ENCODE measurements at places on chromosomes 2 and 18. TPM values are rescaled to one million over a fixed set of nuclear protein-coding genes. Genes with fewer than 3 reads are reported as not detected.

SNORC gene
- total RNA-seq, result under 0.01 TPM

C2orf78 gene
- not detected for total RNA-seq

GREB1 gene
- 1.5 TPM for total RNA-seq

FOXI3 gene
- not detected for total RNA-seq

SPATA3 gene
- total RNA-seq, result not detected

NCKAP5 gene
- total RNA-seq, result 0.82 TPM

M1AP gene
- 0.16 TPM for total RNA-seq

EMILIN1 gene
- total RNA-seq, result 225 TPM

DNA sequence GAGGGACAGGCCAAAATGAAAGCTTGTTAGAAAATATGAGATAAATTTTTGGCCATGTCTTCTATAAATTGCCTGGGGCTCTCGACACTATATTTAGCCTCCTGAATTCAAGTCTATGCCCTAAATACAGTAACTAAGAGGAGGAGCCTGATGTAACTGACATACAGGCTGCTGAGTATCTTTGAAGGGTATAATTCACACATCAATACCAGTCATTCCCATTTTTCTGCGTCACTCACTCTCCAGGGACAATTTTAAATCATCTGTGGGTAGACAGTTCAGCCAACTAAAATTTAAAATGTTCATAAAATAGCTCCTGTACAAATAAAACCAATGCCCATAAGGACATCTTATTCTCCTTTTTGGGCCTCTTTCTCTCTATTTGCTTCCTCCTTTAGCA is 105.9 kb downstream of the AP1S3 start:
- H3K27ac ChIP-seq, result no peak overlapping the region
- no peaks in the 10 kb centered on the region for H3K27me3 ChIP-seq
- no peak overlapping the region for H3K4me3 ChIP-seq

- no peaks in the 10 kb centered on the region for H3K4me1 ChIP-seq
- no peak overlapping the region for H3K27ac ChIP-seq
- H3K27me3 ChIP-seq, result no peaks in the 10 kb centered on the region
- no peak for DNase-seq
- H3K36me3 ChIP-seq, result no peaks in the 10 kb centered on the region
These were observed 37.7 kb downstream of the FBXO48 start for GRCh38 chr2:68429311-68429826.

DNA sequence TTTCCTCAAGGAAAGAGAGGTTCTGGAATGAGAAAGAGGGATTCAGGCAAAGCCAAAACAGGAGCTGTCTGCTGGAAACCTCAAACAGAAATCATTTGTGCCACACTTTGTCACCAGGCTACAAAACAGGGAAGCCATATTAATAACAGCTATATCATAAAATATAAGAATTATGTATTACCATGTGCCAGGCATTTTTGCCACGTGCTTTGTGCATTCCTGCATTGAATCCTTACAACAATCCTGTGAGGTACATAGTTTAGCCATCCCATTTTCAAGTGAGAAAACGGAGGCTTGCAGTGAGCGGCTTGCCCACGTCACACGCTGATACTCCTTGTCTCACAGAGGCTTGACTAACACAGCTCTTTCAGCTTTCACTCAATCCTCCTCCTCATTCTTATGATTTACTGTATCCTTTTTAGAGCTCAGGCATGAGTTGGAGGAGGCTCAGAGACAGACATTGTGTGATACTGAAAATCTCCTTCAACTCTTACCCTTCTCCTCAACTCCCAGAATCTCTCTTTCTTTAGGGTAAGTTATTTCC is 148.4 kb upstream of the MEX3C start:
- DNase-seq, result no peak
- H3K27ac ChIP-seq, result no peak overlapping the region
- no peak overlapping the region for H3K4me3 ChIP-seq
- no peaks in the 10 kb centered on the region for H3K4me1 ChIP-seq
- no peaks in the 10 kb centered on the region for H3K36me3 ChIP-seq

DNA sequence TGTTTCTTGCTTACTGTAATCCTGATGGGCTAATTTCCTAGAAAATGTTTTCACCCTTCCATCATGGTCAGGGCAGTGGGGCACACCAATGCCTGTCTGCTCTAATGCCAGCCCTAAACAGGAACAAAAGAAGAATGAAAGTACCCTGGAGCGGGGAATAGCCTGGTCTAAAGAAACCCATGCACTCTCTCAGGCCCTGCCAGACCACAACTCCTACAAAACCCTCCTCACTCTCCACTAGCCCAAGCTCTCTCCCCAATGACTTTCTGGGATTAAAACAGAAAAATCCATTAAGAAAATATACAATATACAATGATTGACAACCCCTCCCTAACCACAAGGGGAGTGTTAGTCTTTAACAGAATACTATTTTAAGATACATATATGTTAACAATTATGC is 67.6 kb downstream of the AAK1 start:
- H3K4me3 ChIP-seq, result no peak overlapping the region
- no peak for DNase-seq
- no peaks in the 10 kb centered on the region for H3K36me3 ChIP-seq
- no peaks in the 10 kb centered on the region for H3K4me1 ChIP-seq
- H3K27me3 ChIP-seq, result no peaks in the 10 kb centered on the region
- H3K27ac ChIP-seq, result no peak overlapping the region

DNA sequence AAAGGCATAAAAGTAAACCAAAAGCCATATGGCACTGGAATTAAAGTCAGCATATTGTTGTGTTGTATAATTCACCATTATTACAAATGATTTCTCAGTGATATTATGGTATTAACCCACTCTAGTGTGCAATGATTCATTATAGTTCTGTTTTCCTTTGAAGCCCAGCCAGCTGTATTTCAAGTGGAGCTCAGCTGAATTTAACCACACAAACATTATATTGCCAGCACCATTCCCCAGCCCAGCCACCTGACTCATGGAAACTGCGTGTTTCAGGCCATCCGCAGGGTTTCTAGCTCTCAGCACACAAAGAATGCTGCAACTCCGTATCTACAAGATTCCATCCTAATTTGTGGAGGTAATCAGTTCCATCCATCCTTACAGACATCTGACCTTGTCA is 166.8 kb upstream of the CHAC2 start:
- H3K4me3 ChIP-seq, result no peak overlapping the region
- H3K4me1 ChIP-seq, result peaks cover 14% of the 10 kb centered on the region
- DNase-seq, result no peak
- no peaks in the 10 kb centered on the region for H3K27me3 ChIP-seq

GRCh38 chr18:45951016-45951714 is 16.0 kb downstream of the EPG5 start:
- H3K27me3 ChIP-seq, result no peaks in the 10 kb centered on the region
- no peak overlapping the region for H3K27ac ChIP-seq

GRCh38 chr2:203623661-203624060 is 82.8 kb upstream of the CD28 start:
- H3K4me1 ChIP-seq, result peaks cover 18% of the 10 kb centered on the region
- H3K27me3 ChIP-seq, result no peaks in the 10 kb centered on the region
- H3K36me3 ChIP-seq, result no peaks in the 10 kb centered on the region
- H3K27ac ChIP-seq, result no peak overlapping the region
- H3K4me3 ChIP-seq, result no peak overlapping the region

DNA sequence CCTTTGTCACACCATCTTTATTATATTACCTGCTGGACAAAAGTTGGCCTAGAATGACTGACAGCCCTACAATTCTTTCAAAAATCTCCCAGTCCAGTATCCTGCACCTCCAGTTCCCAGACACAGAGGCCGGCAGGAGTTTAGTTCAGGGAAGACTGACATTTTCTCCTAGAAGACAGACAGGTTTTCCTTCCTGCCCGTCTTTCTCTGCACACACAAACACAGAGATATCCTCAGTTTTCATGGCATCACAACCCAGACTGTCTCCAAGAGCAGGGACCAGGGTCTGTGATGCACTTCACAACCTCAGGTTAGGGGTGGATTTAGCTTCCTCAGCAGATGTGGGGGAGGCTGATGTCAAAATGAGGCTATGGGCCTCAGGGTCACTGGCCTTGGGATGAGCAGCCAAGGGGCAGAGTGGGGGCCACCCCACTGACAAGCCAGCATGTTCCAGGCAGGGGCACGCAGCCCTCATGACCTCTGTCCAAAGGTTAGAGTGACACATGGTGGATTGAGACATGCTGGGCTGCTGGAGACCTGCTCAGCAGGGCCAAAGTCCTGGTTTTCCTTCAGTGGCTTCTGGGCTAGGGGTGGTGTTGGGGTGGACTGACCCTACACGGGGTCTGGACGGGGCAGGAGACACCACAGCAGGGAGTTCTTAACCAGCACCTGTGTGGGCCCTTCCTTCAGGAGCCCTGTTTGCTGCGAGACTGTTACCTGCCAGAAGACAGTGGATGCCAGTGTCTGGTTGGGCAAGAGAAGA is 70.5 kb downstream of the SFXN5 start:
- no peaks in the 10 kb centered on the region for H3K36me3 ChIP-seq
- no peaks in the 10 kb centered on the region for H3K4me1 ChIP-seq
- H3K4me3 ChIP-seq, result no peak overlapping the region
- no peaks in the 10 kb centered on the region for H3K27me3 ChIP-seq

GRCh38 chr2:61396005-61396404 is 74.9 kb downstream of the USP34 start:
- no peaks in the 10 kb centered on the region for H3K4me1 ChIP-seq
- H3K27ac ChIP-seq, result no peak overlapping the region

DNA sequence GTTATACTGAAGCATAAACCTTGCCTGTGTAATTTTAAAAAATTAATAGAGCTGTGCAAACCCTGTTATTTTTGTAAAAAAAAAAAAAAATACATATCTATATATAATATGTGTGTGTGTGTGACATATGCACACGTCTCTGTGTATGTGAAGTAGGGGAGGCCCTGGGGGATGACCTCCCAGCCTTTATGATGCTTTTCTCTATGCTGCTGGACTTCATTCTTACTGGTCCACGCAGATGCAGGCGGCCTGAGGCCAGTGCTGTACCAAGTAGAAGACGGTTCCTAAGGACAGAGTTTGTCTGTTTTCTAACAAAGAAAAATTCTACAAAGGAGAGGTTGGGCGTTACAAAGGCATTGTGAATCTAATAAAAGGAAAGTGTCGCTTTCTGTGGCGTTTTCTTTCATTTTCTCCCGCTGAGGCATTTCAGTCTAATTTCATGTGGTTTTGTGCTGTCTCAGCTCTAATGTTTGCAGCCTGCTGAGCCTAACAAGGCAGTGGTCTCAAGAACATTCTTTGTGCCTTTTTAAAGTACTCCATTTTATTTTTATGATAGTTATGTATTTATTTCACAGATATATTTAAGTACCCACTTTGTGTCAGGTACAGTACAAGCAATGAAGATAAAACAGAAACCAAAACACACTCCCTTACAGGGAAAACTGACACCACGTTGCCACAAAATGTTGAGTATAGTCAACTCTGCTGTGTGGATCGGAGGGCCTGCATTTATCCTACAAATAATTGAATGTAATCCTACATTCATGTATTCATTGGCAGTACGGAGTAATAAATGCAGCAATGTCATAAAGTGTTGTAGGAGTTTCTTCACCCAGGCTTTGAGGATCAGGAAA is 118.0 kb downstream of the RAB3GAP1 start:
- DNase-seq, result no peak
- peaks cover 34% of the 10 kb centered on the region for H3K36me3 ChIP-seq
- H3K4me1 ChIP-seq, result no peaks in the 10 kb centered on the region

- H3K27me3 ChIP-seq, result no peaks in the 10 kb centered on the region
- no peaks in the 10 kb centered on the region for H3K4me1 ChIP-seq
- H3K36me3 ChIP-seq, result no peaks in the 10 kb centered on the region
- H3K27ac ChIP-seq, result no peak overlapping the region
These were observed 370.8 kb downstream of the LNPK start for GRCh38 chr2:175631245-175631623.

DNA sequence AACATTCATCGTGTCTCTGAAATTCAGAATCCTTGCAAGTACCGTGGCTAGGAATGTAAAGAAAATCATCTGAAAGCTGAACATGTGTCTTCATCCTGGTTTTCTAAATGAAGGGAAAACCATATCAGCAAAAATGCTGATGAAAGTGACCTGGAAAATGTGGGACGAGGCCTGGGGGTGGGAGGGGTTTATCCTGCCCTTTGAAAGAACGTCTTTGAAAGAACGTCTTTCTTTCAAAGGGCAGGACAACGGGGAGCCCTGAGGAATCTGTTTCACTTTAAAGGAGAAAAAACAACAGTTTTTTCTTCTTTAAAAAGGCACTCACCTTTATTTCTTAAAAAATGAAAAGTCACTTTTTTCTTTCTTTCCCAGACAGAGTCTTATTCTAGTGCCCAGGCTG is 185.2 kb downstream of the ALPK2 start:
- H3K36me3 ChIP-seq, result no peaks in the 10 kb centered on the region
- H3K27me3 ChIP-seq, result no peaks in the 10 kb centered on the region
- peak overlapping the region; percentile 23 for H3K27ac ChIP-seq
- peaks cover 31% of the 10 kb centered on the region for H3K4me1 ChIP-seq
- DNase-seq, result peak; percentile 7
- no peak overlapping the region for H3K4me3 ChIP-seq

- no peaks in the 10 kb centered on the region for H3K4me1 ChIP-seq
- no peak for DNase-seq
- H3K27ac ChIP-seq, result no peak overlapping the region
- no peak overlapping the region for H3K4me3 ChIP-seq
- no peaks in the 10 kb centered on the region for H3K27me3 ChIP-seq
These were observed 64.9 kb upstream of the PSMD14 start for GRCh38 chr2:161243312-161243711.

GRCh38 chr2:10178751-10179150 is 56.2 kb downstream of the RRM2 start:
- H3K4me1 ChIP-seq, result no peaks in the 10 kb centered on the region
- no peaks in the 10 kb centered on the region for H3K36me3 ChIP-seq
- H3K27ac ChIP-seq, result no peak overlapping the region

DNA sequence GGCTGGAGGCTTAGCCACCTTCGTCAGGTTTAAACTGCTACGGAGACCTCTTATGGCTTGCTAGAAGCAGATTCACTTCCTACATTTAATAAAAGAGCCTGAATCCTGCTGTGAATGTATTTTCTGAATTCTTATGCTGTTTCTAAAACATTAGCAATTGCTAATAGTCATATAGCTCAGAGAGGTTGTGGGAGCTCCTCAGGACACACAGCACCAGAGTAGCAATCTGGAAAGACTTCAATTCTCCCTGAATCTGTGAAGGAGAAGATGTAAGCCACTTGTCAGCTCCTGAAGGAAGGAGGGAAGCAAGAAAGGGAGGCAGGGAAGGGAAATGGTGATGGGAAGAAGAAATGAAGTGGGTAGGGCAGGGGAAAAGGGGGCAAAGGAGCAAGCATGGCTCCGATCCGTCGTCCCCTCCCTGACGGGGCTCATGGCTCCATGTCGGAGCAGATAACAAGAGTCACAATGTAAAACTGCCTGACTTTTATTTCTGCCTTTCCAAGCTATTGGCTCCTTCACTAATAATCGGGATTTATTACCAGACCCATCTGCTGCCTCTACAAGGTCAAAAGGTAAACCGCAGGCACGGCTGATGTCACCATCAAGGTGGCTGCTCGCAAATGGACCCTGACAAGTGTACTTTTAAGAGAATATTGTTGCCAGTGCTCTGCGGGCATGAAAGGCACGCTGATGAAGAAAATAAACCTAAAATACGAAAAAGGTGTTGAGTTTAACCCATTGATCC is 656.0 kb upstream of the SALL3 start:
- DNase-seq, result no peak
- no peak overlapping the region for H3K27ac ChIP-seq
- no peaks in the 10 kb centered on the region for H3K36me3 ChIP-seq
- H3K27me3 ChIP-seq, result peaks cover 11% of the 10 kb centered on the region

- H3K4me3 ChIP-seq, result no peak overlapping the region
- no peaks in the 10 kb centered on the region for H3K27me3 ChIP-seq
- no peak overlapping the region for H3K27ac ChIP-seq
- DNase-seq, result no peak
- H3K4me1 ChIP-seq, result peaks cover 44% of the 10 kb centered on the region
These were observed 2.3 kb downstream of the ASB3 start for GRCh38 chr2:53784436-53784835.
